Dorsolateral prefrontal cortex (tissue), 122 donors: ENCODE measurements at places on chromosomes 2 and 18. TPM values are rescaled to one million over a fixed set of nuclear protein-coding genes. Genes with fewer than 3 reads are reported as not detected.

DNA sequence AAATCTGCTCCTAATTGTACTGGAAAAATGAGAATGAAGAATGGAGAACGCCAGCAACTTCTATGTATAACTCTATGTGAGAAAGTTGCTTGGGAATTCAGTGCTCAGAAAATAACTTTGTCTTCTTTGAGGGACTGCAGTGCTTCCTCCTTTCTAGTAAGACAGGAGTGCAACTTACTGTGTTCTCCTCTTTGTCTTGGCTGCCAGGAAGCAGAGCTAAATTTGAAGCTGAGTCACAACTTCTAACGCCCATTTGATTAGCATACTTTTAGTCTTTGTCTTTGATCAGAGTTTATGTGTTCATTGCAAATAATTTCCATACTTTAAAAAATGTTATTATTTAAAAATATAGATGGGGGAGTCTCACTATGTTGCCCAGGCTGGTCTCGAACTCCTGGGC, 6.6 kb downstream of the ARHGAP25 start:
- no peak for DNase-seq

DNA sequence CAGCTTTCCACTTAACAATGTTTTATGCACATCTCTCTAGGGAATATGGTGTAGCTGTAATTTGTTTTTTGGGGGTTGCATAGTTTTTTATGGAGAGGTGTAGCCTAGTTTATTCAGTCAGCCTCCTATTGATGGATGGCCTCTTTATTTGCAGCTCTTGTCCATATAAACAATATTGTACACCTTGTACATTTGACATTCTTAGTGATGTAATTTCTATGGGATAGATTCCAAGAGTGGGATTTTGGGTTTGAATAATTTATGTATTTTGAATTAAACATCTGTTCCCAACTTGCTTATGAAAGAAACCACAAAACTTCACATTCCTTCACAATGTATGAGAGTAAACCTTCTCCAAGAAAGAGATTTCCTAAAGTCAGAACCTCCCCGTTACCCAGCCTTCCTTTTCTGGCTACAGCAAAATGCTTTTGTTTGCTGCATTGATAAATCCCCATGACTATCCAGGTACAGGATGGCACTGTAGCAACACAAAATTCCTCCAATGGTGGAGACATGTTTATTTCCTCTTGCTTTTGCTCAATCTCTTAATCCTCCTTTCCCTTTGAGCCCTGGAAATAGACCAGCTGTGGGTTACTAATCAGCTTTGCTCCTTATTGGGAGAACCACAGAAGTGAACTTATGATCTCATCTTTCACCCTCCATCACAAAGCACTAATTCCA, 58.4 kb upstream of the GALR1 start:
- no peak for DNase-seq

The SPP2 gene
- not detected for total RNA-seq

The PREB gene
- total RNA-seq, result 32.2 TPM

The AQP12B gene
- total RNA-seq, result not detected

DNA sequence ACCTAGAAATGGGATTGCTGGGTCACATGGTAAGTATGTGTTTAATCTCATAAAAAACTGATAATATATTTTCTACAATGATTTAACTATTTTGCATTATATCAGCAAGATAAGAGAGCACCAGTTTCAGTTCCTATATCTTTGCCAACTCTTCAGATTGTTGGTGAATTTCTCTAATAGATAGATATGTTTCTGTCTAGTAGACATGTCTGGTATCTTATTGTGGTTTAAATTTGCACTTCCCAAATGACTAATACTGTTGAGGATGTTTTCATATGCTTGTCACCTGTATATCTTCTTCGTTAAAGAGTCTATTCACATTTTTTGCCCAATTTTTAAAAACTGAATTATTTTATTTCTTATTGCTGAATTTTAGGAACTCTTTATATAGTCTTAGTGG, 113.8 kb upstream of the UXS1 start:
- DNase-seq, result no peak

- no peak for DNase-seq
Observed at GRCh38 chr2:10406491-10407188, 41.5 kb downstream of the ODC1 start.

DNA sequence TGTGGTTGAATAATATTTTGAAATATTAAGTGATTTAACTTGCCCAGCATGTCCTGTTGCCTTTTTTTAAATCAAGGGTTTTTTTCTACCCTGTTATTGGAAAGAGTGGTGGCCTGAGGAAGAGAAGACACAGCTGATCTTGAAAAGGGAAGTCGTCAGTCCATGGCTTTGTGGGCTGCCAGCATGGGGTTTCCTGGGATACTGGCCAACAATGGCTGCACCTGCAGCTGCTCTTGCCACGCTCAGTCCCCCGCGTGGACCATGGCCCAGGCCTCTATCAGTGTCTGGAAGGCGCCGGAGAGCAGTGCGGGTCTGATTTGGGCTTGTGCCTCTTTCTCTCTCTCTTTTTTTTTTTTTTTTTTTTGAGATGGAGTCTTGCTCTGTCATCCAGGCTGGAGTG, 99.3 kb downstream of the ASB1 start:
- DNase-seq, result no peak
